Anterior cingulate cortex (tissue), 58 donors: ENCODE measurements at places on chromosomes 2 and 18.

DNA sequence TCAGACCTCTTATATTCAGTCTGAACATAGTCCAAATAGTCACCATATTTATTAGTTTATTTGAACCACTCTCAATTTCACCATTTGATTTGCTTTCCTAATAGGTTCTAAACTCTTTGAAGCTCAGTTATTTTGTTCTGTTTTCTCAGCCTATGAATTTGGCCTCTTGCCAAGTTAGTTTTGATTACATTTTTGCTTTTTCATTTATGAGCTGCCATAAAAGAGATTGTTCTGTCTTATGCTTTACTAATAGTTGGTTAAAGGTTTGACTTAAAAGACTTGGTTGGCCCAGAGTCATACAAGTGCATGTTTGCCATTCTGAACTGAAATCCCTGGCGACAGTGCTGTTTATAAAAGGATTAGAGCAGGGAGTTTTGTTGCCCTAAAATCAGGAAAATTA lies 85.9 kb upstream of the RANBP2 start:
- DNase-seq = no peak

DNA sequence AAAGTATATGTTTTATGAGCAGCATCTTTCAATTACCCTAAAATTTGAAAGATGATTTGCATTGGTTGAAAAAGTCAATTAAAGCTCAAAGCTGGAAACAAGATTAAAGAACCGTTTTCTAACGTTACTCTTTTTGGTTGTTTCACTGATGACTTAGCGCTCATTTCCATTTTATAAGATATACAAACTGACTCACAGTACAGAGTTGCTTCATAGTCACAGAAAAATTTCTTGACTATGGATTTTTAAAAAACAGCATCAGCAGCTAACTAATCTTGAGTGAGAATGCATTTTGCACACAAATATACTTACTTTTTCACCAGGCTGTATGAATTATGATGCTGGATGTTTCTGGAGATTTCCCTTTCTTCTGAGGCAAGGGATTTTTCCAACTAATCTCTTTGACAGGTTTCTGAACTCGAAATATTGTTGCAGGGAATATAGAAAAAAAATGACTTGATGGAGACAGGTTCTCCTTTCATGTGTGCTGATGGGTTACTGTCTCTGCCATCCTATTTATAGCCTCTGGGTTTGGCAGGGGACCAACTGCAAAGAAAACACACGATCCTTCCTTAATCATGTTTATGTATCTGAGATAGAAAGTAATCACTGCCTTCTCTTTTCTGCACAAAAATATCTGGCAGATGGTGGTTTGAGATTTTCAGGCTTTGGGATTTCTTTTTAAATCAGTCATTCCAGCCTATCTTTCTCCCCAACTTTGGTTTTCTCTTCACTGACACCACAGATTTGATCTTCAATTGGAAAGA lies 129.4 kb upstream of the DAPL1 start:
- no peak for DNase-seq

DNA sequence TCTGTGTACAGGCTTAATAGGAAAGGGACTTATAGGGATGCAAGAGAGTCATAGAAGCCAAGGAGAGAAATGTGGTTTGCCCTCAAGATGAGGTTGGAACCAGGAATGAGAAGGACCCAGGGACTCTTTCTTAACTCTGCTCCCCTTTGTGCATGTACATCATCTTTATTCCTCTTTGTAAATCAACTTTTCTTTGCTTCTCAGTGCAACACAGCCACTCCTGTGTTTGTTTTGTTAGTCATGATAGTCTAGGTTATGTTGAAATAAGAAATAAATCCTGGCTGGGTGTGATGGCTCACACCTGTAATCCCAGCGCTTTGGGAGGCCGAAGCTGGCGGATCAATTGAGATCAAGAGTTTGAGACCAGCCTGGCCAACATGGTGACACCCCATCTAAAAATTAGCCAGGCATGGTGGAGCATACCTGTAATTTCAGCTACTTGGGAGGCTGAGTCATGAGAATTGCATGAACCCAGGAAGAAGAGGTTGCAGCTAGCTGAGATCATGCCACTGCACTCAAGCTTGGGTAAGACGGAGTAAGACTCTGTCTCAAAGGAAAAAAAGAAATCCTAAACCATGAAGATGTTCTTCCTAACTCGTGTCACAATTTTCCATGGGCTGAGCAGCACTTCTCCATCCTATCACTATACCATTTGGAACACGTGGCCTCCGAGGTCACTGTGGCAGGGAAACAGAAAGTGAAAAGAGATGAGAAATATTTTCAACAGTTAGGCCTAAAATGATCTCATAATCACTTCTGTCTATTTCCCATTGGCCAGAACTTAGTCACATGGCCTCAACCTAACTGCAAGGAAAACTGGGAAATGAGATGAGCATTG lies 73.0 kb upstream of the TMEM17 start:
- no peak for DNase-seq

GRCh38 chr18:3836483-3837335 lies 386.7 kb downstream of the TGIF1 start:
- DNase-seq = no peak

GRCh38 chr18:77130229-77131099 lies 2.1 kb downstream of the MBP start:
- no peak for DNase-seq

DNA sequence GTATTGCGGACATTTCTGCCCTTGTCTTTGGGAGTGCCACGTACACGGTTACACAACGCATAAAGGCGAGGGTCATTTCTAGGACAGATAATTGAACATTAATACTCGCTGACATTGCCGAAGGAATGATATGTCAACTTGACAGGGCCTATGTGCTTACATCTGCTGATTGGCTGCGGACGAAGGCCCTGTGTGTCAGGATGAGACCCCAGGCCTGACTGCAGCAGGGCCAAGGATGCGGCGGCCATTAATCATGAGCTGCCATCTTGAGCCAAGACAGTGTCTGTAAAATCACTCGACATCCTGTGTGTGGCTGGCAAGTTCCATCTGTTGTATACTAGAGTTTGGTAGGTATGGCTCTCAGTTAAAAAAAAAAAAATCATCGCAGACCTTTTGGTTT lies 96.6 kb downstream of the MEIS1 start:
- no peak for DNase-seq

DNA sequence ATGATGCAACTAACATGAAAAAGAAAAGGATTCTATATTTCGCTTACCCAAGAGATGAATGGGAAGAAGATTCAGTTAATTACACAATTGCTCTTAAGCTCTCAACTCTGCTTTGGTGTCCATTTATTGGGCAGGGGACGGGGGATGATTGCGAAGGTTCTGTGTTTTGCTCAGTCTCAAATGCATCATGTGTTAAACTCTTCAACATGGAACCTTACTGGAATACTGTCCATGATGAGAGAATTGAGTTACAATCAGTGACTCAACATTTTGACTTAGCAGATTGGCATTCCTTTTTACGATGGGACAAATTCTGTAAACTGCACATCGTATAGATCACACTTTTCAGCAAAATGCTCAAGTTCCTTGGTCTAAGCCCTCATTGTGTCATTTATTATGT lies 135.6 kb downstream of the RBMS1 start:
- DNase-seq = no peak

- no peak for DNase-seq
Measured at GRCh38 chr18:37219257-37219656, 346.3 kb downstream of the CELF4 start.

- no peak for DNase-seq
Measured at GRCh38 chr2:76080154-76080553, 369.4 kb upstream of the GCFC2 start.

DNA sequence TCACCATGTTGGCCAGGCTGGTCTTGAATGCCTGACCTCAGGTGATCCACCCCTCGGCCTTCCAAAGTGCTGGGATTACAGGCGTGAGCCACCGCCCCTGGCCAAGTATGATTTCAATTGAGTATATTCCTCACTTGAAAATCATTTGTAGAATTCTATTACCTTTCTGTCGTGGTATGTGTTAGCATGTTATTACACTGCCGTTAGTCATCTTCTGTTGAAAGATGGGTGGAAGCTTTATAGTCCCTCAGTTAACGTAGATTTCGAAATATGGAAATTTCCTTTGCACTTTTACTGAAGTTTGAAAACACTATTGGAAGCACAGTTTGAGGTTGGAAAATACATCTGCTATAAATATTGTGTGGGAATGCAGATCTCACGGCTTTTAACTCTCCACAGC lies 14.7 kb downstream of the NIFK start:
- no peak for DNase-seq

- no peak for DNase-seq
Measured at GRCh38 chr18:23189768-23190661, 54.7 kb downstream of the CABLES1 start.

- no peak for DNase-seq
Measured at GRCh38 chr18:77079088-77079487, 53.5 kb downstream of the MBP start.
